ENCODE measurements at places on chromosomes 13 and 19.

DNA sequence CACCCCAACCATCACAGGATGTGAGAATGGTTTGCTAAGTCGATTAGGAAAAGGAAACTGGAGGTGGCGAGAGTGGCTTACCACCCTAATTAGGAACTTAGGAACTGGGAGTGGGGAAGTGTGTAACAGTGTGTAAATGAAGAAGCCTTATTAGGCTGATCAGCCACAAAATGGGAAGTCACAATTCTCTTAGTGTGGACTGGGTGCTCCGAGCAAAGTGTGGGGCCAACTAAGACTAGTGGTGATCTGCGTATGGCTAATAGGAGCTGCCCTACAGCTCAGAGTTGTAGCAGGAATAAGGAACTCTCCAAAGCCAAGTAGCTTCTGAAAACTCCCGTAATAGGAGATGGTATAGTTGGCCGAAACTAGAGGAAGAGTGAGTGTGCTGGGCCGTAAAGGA lies 7.6 kb downstream of the SIGLEC11 start:
- DNase-seq, result no peak

- no peak for DNase-seq
Observed at GRCh38 chr13:113989585-113990300, 15.9 kb upstream of the C13orf46 start.

- DNase-seq, result no peak
Observed at GRCh38 chr19:40614622-40615411, 13.6 kb downstream of the LTBP4 start.

- DNase-seq, result no peak
Observed at GRCh38 chr13:46622630-46623256, 69.8 kb downstream of the LRCH1 start.

DNA sequence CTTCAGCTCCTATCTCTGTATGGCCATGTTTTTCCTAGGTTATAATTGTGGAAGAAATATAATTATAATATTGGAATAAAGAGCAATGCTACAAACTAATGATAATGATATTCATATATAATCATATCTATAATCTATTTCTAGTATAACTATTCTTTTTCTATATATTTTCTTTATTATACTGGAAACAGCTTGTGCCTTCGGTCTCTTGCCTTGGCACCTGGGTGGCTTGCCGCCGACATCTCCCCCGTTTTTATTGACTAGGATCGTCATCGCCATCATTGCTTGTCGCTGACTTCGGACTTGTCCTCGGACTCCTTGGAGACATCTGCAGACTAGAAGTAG lies 24.2 kb downstream of the ZNF763 start:
- DNase-seq, result no peak

- no peak for DNase-seq
Observed at GRCh38 chr19:3162418-3163229, 15.9 kb upstream of the S1PR4 start.

GRCh38 chr19:51333836-51334460 lies 8.0 kb downstream of the VSIG10L start:
- no peak for DNase-seq

DNA sequence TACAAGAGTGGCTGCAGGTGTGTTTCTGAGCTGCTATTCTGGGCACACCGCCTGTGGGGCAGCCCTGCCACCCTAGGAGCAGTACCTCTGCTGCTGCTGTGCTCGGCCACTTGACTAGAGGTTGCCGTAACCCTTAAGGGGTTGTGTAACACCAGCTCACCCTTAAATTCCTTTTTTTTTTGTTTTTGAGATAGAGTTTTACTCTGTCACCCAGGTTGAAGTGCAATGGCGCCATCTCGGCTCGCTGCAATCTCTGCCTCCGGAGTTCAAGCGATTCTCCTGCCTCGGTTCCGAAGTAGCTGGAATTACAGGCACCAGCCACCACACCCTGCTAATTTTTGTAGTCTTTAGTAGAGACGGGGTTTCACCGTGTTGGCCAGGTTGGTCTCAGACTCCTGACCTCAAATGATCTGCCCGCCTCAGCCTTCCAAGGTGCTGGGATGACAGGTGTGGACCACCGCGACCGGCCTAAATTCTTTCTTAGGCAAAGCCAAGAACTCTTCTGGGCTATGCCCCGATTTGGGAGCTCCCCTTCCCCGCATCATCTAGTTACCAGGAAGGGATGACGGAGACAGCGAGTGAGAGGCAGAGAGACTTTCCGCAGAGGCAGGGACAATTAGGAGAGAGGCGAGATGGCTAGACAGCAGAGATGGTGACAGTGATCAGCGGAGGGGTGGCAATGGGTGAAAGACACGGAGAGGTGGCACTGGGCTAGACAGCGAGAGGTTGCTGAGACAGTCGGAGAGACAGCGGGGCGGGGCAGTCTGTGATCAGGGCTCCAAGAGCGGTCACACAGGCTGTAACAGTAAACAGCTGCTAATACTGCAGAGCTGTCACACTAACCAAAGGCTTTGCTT lies 4.4 kb upstream of the LILRA5 start:
- DNase-seq, result no peak

GRCh38 chr19:12194827-12195731 lies 32.2 kb downstream of the ZNF136 start:
- peak; percentile 24 for DNase-seq

GRCh38 chr13:75978818-75979217 lies 342.7 kb downstream of the LMO7 start:
- no peak for DNase-seq

GRCh38 chr13:20998649-20999415 lies 62.6 kb downstream of the LATS2 start:
- no peak for DNase-seq

DNA sequence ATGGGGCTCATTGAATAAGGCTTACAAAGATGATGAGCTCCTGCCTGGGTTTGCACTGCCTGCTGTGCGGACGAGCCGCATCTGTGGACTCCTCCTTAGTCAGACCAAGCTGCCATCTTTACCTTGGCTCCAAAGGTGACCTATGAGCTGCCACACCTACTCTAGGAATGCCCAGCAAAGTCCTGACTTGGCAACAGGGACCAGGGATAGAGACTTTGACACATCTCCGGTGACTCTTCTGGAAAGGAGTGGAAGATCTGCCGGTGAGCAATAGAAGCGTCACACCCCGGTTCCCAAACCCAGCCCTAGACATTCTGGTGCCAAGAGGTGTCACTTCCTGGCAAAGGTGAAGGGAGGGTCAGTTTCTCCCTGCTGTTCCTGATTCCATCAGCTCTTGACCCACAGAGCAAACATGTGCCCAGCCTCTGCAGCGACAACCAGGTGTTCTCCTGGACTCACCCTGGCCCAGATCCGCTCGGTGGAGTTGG lies 50.2 kb upstream of the GTF3A start:
- no peak for DNase-seq

DNA sequence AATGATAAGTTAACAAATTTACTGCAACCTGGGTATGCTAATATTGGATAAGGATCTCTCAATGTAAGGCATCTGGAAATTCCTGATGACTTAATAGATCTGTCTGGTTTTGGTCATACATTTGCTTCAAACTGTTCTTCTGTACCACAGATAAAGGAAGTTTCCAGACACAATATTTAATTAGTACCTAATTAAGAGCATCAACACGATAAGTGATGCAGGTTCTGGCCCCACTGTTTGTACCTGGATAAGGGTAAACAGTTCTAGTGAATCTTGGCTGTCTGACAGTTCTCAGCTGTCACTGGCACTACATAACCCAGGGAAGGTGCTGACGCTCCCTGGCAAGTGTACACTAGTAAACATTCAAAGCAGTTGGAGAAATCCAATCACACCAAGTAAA lies 165.6 kb downstream of the MZT1 start:
- no peak for DNase-seq

- no peak for DNase-seq
Observed at GRCh38 chr13:20796791-20797508, 23.2 kb upstream of the EEF1AKMT1 start.

DNA sequence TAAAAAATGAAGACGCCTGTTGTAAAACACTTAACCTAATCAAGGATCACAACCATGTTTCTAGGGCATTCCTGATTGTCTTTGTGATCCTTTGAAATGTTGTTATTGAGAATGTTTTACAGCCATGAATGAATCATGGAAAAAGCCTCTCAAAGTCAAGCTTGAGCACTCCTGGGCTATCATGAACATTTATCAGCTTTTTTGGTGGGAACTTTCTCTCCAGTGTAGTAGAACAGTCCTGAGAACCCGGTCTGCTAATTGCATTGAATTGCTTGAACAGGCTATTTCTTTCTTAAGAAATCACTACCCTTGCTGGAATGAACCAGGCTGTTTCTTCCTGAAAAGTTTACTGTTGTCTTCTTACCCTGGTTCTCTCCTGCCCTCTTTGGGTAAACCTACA lies 516.5 kb downstream of the FGF9 start:
- no peak for DNase-seq

GRCh38 chr19:4673726-4674125 lies 3.6 kb upstream of the MYDGF start:
- no peak for DNase-seq

All from activated gamma-delta T cell (primary cell).